ENCODE measurements at places on chromosomes 2 and 18.

GRCh38 chr2:2872713-2873449, 504.7 kb downstream of the EIPR1 start:
- DNase-seq: no peak

GRCh38 chr18:27839141-27839540, 337.8 kb downstream of the CDH2 start:
- DNase-seq: no peak

DNA sequence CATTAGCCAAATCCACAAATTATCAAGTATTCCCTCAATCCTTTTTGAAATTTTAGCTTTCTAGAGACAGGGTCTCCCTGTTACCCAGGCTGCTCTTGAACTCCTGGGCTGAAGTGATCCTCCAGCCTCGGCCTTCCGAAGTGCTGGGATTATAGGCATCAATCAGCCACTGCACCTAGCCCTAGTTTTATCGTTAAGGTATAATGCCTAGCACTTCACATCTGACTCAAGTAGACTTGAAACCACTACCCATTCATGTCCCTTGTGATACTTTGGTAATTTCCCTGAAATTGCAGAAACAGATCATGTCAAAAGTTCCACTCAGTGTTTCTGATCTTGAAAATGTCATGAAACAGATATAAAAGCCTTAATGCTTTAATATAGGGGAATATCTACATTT, 26.3 kb downstream of the MEX3C start:
- no peak for DNase-seq

DNA sequence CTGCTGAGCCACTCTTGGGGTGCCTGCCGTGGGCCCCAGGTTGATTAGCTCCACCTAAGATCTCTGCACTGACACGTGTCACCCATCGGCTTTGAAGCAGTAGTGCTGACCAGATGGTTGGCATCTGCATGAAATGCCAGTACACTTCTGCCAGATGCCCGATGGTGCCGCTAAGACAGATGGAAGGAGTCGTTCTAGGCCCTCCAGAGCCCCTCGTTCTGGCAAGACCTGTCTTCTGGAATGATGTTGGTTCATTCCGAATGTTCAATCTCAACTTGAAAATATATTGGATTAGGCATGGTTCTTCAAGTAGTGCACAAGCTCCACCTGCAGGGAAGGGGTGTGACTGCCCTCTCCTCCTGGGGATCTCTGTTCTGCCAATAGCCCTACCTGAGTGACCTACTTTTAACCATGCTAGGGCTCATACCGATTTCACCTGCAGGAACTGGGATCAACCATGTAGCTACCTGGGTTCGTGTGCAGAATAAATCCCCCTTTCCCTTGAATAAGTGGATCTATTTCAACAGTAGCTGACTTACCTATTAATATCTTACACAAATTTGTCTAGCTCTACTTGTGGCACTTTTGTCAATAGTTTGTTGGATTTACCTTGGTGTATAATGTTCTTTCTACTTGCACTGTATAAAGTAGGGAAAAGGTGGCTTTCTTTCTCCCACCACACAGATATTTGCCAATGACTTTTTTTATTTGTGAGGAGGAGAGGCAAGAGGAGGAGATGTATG, 342.6 kb downstream of the CTNNA2 start:
- no peak for DNase-seq

- DNase-seq: no peak
Observed at GRCh38 chr2:62686012-62686685, 19.4 kb upstream of the EHBP1 start.

DNA sequence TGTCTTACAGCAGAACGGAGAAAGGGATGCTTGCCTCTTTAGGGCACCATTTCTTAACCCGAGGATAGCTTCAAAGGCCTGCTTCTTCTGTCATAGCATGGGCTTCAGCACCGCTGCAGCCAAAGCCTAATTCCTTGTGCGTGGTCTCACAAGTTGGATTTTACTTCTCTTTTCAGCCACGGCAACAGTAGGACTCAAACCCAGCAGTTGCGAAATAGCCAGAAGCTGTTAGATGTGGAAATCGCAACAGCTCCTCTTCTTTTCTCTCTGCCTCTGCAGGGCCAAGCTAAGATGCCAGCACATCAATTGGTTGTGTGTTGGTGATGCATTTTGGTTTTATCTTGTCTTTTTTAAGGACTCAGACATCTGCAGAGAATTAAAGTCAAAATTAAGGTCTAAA, 3.1 kb downstream of the NRXN1 start:
- DNase-seq: no peak

DNA sequence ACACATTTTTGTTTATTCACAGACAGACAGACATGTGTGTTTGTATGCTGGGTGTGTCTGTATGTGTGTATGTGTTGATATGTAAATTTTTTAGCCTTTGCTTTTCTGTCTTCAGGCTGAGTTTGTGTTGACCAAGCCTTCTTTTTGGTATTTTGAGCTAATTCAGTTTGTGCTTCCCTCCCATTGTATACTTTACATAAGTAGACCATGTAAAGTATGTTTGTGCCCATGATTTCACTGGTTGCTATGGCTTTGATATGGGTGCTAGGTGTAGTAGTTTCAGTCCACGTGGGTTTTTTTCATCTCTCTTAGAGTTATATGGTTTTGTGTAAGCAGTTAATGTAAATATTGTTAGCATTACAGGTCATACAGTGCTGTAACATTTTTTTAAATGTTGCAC, 129.4 kb upstream of the EPC2 start:
- no peak for DNase-seq

DNA sequence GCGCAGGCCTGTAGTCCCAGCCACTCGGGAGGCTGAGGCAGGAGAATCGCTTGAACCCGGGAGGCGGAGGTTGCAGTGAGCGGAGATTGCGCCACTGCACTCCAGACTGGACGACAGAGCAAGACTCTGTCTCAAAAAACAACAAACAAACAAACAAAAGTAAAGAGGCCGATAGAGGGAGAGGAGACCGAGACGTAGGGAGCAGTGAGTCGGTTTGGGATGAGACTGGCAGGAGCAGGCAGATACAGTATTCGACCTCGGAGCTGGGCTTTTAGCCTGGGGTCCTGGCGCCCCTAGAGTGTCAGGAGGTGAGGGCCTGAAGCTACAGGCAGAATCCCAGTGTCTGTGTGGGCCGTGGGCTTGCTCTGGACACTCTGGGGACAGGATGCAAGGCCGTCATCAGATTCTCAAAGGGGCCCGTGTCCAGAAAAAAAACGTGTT, 51.2 kb downstream of the SLC4A1AP start:
- DNase-seq: no peak

- DNase-seq: no peak
Observed at GRCh38 chr18:3819961-3820360, 370.0 kb downstream of the TGIF1 start.

DNA sequence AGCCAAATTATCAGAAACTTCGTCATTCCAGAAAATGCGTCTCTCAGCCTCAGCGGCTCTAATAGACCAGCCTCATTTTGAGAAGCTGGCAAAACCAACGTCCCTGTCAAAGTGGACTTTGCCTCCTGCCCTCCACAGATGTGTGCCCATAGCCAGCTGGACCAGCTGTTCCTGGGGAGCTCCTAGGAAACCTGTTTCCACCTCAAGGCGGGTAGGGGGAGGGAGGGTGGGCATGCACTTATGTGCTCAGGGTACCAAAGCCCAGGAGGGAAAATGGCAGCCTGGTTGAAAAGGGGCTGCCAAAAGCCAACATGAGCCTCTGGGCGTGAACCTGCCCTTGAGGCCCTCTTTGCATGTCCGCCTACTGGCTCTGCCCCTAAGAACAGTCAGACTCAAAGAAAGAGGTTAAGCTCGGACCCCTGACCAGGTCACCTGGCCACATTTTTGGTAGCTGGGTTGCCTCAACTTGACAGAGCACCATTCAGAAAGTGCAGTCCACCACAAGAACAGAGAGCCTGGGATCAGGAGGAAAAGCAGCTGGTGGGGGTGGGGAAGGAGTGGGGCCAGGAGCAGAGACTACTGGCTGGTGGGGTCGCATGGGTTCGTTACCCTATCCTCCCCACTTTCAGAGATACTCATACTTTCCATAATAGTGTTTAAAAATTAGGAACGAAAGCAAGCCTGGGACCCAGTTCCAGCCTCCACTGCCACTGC, 3.5 kb downstream of the PER2 start:
- DNase-seq: no peak

DNA sequence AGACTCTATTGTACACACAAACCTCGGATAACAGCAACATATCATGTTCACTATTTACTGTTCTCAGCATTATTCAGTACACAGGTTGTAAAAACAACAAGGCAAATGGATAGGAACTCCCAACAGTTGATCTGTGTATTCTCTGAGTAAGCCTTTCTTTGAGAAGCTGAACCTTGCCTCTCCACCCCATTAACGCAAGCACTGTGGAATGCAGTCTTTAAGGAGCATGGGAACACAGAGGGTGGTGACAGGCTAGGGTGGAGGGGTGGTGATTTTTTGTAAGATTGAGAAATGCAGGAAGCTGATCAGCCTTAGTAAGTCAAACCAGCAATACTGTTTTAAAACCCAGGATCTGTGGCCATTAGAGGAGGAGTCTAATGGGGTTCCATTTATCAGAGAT, 19.6 kb upstream of the SERPINB11 start:
- DNase-seq: no peak

- DNase-seq: no peak
Observed at GRCh38 chr18:46398005-46398404, 259.0 kb downstream of the LOXHD1 start.

DNA sequence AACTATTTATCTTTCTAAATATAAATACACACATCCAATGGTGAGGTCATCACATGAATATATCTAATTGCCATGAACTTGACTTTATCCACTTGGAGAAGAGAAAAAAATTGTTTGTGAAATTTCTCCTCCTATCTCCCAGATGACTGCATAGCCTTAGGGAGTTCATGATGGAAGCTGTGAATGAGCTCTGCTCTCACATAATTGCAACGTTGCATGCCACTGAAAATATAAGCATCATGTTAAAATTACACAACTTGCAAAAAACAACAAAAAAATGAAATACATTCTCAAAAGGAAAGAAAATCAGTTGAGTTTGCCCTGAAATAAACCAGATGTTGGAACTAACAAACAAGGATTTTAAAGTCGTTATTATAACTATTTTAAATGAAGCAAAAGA, 50.6 kb upstream of the OSR1 start:
- DNase-seq: no peak

GRCh38 chr2:233817361-233817911, 36.9 kb downstream of the HJURP start:
- DNase-seq: no peak

DNA sequence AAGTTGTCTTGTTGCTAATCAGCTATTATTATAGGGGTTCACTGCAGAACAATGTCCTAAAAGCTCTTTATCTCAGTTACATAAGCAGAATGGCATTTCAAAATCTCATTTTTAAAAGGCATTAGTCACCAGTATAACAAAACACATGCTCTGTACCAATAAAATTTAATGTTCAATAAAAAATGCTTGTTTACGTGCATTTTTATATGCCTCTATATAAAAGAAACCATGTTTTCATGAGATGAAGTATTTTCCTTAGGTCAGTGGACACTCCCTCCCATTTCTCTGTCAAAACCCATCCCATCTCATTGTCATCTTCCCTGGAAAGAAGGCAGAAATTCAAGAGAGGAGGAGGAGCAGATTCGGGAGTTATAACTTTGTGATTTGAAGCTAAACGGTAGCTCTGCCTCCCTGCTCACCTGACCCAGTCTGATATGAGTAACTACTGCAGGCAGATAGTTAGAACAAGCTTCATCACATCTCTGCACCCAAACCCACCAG, 231.9 kb upstream of the SIX2 start:
- no peak for DNase-seq

DNA sequence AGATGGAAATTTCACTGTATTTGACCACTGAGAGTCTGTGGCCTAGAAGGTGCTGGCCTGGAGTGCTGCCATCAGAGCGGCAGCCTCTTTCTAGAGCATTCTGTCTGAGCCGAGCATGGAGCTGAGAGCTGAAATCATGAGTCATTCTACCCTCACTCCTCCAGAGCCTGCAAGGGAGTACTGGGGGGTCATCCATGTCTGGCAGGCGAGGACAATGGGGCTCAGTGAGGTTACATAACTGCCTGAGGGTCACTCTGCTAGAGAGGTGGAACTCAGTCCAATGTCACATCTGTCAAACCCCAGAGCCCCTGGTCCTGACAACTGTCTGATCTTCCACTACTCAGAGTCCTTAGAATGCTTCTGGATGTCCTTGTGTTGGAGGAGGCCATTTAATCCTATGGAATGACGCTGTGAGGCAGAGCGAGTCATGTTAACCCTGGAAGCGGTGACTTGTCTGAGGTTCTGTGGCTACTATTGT, 65.3 kb downstream of the HAUS1 start:
- DNase-seq: no peak

DNA sequence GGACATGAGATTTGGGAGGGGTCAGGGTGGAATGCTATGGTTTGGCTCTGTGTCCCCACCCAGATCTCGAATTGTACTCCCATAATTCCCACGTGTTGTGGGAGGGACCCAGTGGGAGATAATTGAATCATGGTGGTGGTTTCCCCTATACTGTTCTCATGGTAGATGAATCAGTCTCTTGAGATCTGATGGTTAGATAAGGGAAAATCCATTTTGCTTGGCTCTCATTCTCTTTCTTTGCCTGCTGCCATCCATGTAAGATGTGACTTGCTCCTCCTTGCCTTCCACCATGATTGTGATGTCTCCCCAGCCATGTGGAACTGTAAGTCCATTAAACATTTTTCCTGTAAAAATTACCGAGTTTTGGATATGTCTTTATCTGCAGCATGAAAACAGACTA, 80.9 kb upstream of the GALNT5 start:
- no peak for DNase-seq

GRCh38 chr18:63686871-63687270, 15.9 kb upstream of the SERPINB11 start:
- no peak for DNase-seq

DNA sequence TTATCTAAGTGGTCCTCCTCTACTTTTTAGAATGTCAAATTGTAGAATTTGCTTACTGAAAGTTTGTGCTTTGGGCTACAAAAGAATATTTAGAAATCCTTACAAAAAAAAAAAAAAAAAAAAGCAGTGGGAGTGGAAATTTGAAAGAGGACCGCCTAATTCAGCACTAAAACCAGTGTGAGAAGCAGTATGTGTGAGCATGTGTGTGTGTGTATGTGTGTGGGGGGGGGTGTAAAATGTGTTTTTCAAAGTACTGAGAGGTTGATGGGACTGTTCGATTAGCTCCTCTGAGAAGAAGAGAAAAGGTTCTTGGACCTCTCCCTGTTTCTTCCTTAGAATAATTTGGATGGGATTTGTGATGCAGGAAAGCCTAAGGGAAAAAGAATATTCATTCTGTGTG, at the start of gene VIT:
TSS of gene VIT (plus strand) at position 175 of the 400 bp plus-strand sequence. CDS start 19,664 bp downstream, outside the sequence.
- no peak for DNase-seq

GRCh38 chr2:99481941-99482340, 7.9 kb downstream of the REV1 start:
- DNase-seq: no peak

DNA sequence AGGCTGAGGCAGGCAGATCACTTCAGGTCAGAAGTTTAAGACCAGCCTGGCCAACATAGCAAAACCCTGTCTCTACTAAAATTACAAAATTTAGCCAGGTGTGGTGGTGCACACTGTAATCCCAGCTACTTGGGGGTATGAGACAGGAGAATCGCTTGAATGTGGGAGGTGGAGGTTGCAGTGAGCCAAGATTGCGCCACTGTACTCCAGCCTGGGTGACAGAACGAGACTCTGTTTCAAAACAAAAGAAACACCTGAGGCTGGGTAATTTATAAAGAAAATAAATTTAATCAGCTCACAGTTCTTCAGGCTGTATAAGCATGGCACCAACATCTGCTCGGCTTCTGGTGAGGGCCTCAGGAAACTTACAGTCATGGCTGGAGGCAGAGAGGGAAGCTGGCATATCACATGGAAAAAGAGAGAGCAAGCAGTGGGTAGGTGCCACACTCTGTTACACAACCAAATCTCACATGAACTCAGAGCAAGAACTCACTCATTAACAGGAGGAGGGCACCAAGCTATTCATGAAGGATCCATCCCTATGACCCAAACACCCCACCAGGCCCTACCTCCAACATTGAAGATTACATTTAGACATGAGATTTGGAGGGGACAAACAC, 244.1 kb upstream of the RBBP8 start:
- DNase-seq: no peak

All from NCI-H748 treated with DMSO at 0.1 percent for 48 hours (cell line).